ENCODE measurements at places on chromosomes 12 and 14.

- H3K27ac ChIP-seq = peak overlapping the region; percentile 70
- no peaks in the 10 kb centered on the region for H3K36me3 ChIP-seq
- peaks cover 13% of the 10 kb centered on the region for H3K4me1 ChIP-seq
- peak overlapping the region; percentile 91 for H3K4me3 ChIP-seq
- no peak for DNase-seq
Measured at GRCh38 chr12:94149781-94150239, 1.4 kb downstream of the PLXNC1 start.

- DNase-seq = no peak
- no peaks in the 10 kb centered on the region for H3K27me3 ChIP-seq
- peaks cover 57% of the 10 kb centered on the region for H3K4me1 ChIP-seq
- no peak overlapping the region for H3K27ac ChIP-seq
Measured at GRCh38 chr14:92587700-92588085, 74.1 kb downstream of the RIN3 start.

- peak overlapping the region; percentile 86 for H3K27ac ChIP-seq
- DNase-seq = no peak
- no peaks in the 10 kb centered on the region for H3K27me3 ChIP-seq
- 0 out of 2 replicates have a peak, but pooled peaks cover 5% of the 10 kb centered on the region for H3K4me1 ChIP-seq
- H3K4me3 ChIP-seq = peak overlapping the region; percentile 96
- no peaks in the 10 kb centered on the region for H3K36me3 ChIP-seq
Measured at GRCh38 chr12:79688376-79689060, 2.2 kb downstream of the PAWR start.

DNA sequence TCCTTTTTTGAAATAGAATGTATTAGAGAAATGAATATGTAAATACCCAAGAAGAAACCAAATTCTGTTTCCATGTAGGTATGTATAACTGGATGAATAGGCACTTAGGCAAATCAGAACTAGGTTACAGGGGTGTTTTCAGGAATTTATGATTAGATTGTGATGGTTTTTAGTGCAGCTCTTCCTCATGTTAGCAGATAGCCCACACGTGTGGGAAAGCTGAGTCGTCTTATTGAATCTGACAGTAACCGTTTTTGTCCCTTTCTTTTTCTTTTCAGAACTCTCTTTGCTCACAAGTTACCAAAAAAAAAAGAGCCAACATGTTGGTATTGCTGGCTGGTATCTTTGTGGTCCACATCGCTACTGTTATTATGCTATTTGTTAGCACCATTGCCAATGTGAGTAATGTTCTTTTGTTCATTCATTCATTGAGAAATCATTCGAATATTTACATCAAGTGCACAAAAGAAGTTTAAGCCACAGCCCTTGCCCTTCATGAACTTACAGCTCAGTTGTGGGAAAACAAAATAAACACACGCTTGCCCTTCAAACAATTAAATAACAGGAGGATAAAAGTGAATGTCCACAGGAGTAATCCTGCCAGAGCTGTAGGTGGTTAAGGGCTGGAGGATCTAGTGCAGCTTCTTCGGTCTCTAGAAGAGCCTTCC, 14.8 kb downstream of the EMP1 start:
- no peak for DNase-seq
- H3K27ac ChIP-seq = no peak overlapping the region
- no peaks in the 10 kb centered on the region for H3K4me1 ChIP-seq
- H3K27me3 ChIP-seq = no peaks in the 10 kb centered on the region
- no peak overlapping the region for H3K4me3 ChIP-seq

GRCh38 chr14:104284107-104284592, 145.8 kb downstream of the KIF26A start:
- no peaks in the 10 kb centered on the region for H3K36me3 ChIP-seq
- H3K4me3 ChIP-seq = no peak overlapping the region
- no peak overlapping the region for H3K27ac ChIP-seq
- H3K27me3 ChIP-seq = no peaks in the 10 kb centered on the region

GRCh38 chr12:119326341-119326740, 8.2 kb upstream of the CCDC60 start:
- DNase-seq = no peak
- no peaks in the 10 kb centered on the region for H3K27me3 ChIP-seq
- no peaks in the 10 kb centered on the region for H3K4me1 ChIP-seq
- no peak overlapping the region for H3K27ac ChIP-seq
- H3K36me3 ChIP-seq = no peaks in the 10 kb centered on the region

GRCh38 chr12:70948976-70949336, 28.4 kb upstream of the PTPRR start:
- H3K4me3 ChIP-seq = no peak overlapping the region
- no peaks in the 10 kb centered on the region for H3K4me1 ChIP-seq
- no peaks in the 10 kb centered on the region for H3K27me3 ChIP-seq
- no peak overlapping the region for H3K27ac ChIP-seq
- no peaks in the 10 kb centered on the region for H3K36me3 ChIP-seq
- no peak for DNase-seq

DNA sequence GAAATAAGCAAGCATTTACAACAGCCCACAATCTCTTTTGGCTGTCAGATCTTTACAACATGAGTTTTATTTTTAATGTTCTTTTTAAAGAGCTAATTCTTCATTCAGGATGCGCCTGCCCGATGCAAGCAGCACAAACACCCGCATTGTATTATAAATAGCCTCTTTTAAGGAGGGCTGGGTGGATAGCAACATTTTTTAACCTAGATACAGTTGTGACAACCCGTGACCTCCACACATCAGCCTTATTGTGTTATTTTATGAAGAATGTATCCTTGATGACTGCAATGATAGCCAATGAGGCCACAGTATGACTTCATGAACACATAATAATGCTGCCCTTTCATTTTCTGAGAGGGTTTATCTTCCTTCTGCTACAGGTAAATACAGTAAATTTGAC, 173.7 kb downstream of the FOXN3 start:
- no peaks in the 10 kb centered on the region for H3K36me3 ChIP-seq
- H3K4me1 ChIP-seq = peaks cover 14% of the 10 kb centered on the region
- no peak overlapping the region for H3K4me3 ChIP-seq
- no peak overlapping the region for H3K27ac ChIP-seq

GRCh38 chr12:74836567-74836966, 298.9 kb downstream of the ATXN7L3B start:
- DNase-seq = no peak
- no peaks in the 10 kb centered on the region for H3K4me1 ChIP-seq
- no peaks in the 10 kb centered on the region for H3K36me3 ChIP-seq
- no peak overlapping the region for H3K27ac ChIP-seq
- no peak overlapping the region for H3K4me3 ChIP-seq
- no peaks in the 10 kb centered on the region for H3K27me3 ChIP-seq

DNA sequence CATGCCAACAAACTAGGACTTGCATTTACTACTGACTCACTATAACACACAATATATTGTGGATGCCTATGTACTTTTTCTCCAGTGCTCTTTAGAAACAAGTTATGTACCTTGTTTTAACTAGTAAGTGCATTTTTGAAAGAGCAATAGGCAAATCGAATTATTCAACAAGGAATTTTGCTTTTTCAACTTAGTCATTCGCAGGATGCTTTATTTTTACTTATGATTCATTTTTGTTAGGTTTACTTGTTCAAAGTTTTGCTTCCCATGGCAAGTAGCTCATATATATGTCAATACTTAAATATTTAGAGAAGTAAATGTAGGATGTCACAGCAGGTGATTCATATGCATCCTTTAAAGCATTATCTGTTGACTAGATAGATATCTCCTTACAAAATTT, 149.8 kb downstream of the PELI2 start:
- H3K27ac ChIP-seq = no peak overlapping the region
- DNase-seq = no peak
- no peaks in the 10 kb centered on the region for H3K36me3 ChIP-seq

DNA sequence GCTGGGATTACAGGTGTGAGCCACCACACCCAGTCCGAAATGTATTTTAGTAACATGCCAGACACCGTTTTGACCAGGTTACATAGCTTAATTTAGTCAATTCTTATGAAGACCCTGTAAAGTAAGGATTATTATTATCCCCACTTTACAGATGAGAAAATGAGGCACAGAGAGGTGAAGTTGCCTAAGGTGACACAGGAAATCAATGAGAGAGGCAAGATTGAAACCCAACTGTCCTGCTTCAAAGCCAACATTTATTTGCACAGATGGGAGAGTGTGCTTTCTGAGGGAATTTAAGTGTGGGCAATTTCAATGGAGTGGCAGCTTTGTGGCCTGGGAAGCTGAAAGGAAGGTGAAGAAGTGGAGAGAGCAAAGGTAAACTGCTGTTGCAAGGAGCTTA, 19.1 kb upstream of the EPS8 start:
- no peaks in the 10 kb centered on the region for H3K36me3 ChIP-seq
- H3K27ac ChIP-seq = no peak overlapping the region
- DNase-seq = no peak

DNA sequence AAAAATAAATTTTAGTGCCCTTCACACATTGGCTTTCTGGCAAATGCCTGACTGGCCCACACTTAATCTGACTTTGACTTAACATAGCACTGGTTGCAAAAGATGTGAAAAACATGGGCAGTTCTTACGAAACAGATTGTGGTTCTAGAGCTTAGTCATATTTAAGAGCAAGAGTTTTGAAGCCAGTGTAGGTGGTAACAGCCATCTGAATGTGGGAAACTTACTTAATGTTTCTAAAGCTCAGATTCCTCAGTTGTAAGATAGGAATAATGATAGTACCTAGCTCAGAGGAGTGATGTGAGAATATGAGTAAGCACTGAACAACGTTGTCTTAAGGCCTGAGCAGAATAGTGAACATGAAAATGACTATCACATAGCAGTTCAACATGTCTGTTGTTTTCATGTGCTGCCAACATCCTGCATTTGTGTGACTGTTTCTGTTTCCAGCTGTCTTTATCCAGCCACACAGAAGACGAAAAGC, 262.7 kb downstream of the SYT1 start:
- H3K4me1 ChIP-seq = no peaks in the 10 kb centered on the region
- no peaks in the 10 kb centered on the region for H3K36me3 ChIP-seq
- no peak overlapping the region for H3K27ac ChIP-seq

DNA sequence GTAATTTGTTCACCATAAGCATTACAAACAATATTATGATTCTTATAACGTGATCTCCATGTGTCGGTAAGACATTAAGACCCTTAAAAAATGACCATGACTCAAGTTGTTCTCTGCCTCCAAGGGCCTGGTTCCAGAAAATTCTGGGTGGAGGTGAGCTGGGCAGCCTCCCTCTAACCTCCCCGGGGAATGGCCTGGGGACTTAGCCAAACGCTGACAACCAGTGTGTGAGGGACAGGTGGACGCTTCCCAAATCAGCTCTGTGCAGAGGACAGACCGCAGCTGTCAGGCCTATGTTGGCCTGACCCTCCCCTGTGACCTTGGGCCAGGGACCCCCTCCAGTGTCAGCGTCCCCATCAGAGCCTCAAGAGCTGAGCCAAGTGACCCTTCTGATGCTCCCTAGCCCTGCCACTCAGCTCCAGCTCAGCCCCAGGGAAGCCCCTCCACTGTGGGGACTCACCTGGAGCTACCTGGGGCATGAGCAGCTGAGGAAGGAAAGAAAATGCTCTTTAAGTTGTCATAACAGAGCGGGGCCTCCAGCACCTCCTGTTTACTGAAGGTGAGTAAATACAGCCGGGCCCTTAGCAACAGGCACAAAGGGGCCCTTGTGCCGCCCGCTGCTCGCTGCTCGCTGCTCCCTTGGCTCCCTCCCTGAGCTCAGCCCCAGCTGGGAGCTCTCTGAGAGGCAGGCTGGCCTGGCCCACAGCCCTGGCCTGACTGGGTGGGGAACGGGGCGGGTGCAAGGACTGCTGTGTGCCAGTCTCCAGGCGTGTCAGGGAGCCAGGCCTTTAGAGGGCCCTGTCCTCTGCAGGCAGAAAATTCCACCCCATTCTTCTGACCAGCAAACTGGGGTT, 116.6 kb downstream of the CALM1 start:
- no peaks in the 10 kb centered on the region for H3K36me3 ChIP-seq
- H3K27me3 ChIP-seq = no peaks in the 10 kb centered on the region
- no peak overlapping the region for H3K27ac ChIP-seq
- H3K4me3 ChIP-seq = no peak overlapping the region
- no peak for DNase-seq
- no peaks in the 10 kb centered on the region for H3K4me1 ChIP-seq

- DNase-seq = no peak
- H3K4me3 ChIP-seq = no peak within 1 kb of the TSS
- H3K36me3 ChIP-seq = no peaks in the 10 kb centered on the region
- H3K27ac ChIP-seq = no peak within 1 kb of the TSS
Measured at GRCh38 chr14:67411820-67412421, at the start of gene PLEK2. PLEK2 (minus strand) TSS chr14:67412165; CDS start chr14:67412059, 106 bp downstream.

GRCh38 chr14:101181446-101182313, 278.2 kb upstream of the RTL1 start:
- H3K27ac ChIP-seq = no peak overlapping the region
- H3K27me3 ChIP-seq = no peaks in the 10 kb centered on the region
- H3K4me1 ChIP-seq = no peaks in the 10 kb centered on the region
- no peak for DNase-seq
- H3K4me3 ChIP-seq = no peak overlapping the region

GRCh38 chr12:4423528-4424195, 22.0 kb downstream of the FGF6 start:
- no peak overlapping the region for H3K27ac ChIP-seq
- H3K4me1 ChIP-seq = no peaks in the 10 kb centered on the region
- H3K4me3 ChIP-seq = no peak overlapping the region
- H3K36me3 ChIP-seq = no peaks in the 10 kb centered on the region

DNA sequence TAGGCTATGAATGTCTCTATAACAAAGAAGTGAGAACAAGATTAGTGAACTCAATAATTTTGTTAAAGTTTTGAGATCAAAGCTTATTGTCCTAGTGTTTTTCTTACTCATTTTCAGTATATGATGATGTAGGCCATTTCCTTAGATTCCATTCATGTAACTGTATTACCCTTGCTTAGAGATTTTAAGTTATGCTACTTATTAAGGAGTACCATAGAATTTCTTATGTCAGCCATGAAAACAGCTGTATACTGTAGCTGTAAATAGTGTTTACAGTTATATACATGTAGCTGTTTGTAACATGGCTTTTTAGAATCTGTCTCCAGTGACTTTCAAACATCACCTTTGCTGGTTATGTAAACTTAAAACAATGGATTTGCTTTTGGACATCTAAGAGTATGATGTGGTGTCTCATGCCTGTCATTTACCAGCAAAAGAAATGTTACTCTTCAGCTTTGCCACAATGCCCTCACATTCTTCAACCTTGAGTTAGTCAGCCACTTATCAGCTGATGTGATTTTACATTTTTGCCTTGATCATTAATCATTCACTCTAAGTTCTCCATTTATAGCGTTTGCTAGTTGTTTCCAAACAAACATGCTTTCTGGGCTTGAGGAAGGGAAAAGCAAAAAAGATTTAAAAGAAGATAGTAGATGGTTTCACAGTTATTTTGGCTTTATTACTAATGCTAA, 55.5 kb downstream of the SLC16A7 start:
- no peak overlapping the region for H3K4me3 ChIP-seq
- DNase-seq = no peak
- H3K4me1 ChIP-seq = no peaks in the 10 kb centered on the region
- no peaks in the 10 kb centered on the region for H3K36me3 ChIP-seq

- H3K4me1 ChIP-seq = no peaks in the 10 kb centered on the region
- H3K27me3 ChIP-seq = no peaks in the 10 kb centered on the region
- no peak for DNase-seq
- no peak overlapping the region for H3K4me3 ChIP-seq
- H3K36me3 ChIP-seq = no peaks in the 10 kb centered on the region
Measured at GRCh38 chr12:81499809-81500208, 259.3 kb downstream of the PPFIA2 start.

- H3K27ac ChIP-seq = no peak overlapping the region
- H3K27me3 ChIP-seq = peaks cover 3% of the 10 kb centered on the region
- DNase-seq = no peak
Measured at GRCh38 chr12:26238341-26239121, 43.2 kb downstream of the SSPN start.

GRCh38 chr14:102424923-102425322, 62.2 kb downstream of the TECPR2 start:
- H3K4me3 ChIP-seq = no peak overlapping the region
- no peak overlapping the region for H3K27ac ChIP-seq
- H3K4me1 ChIP-seq = no peaks in the 10 kb centered on the region
- H3K27me3 ChIP-seq = no peaks in the 10 kb centered on the region
